ENCODE measurements at places on chromosomes 16 and 17.

- DNase-seq, result no peak
Observed at GRCh38 chr17:83014297-83014696, 65.1 kb upstream of the METRNL start.

DNA sequence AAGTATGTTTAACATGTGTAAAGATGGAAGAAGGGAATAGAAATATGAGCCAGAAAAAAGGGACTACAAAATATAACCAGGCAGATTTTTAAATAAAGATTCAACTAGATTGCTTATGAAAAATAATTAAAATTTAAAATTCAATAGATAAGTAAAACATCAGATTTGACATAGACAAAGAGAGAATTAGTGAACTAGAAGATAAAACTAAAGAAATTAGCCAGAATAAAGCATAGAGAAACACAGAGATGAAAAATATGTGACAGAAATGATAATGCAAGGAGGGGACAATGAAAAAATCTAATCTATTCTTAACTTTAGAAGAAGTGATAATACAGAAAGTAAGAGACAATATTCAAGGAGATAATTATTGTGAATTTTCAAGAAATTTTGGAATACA lies 222.6 kb upstream of the PMFBP1 start:
- DNase-seq, result no peak

GRCh38 chr16:30951750-30952149 lies 2.9 kb downstream of the ORAI3 start:
- no peak for DNase-seq

GRCh38 chr17:6082335-6082734 lies 12.2 kb downstream of the WSCD1 start:
- DNase-seq, result no peak

GRCh38 chr17:37824534-37825485 lies 80.0 kb upstream of the HNF1B start:
- no peak for DNase-seq

DNA sequence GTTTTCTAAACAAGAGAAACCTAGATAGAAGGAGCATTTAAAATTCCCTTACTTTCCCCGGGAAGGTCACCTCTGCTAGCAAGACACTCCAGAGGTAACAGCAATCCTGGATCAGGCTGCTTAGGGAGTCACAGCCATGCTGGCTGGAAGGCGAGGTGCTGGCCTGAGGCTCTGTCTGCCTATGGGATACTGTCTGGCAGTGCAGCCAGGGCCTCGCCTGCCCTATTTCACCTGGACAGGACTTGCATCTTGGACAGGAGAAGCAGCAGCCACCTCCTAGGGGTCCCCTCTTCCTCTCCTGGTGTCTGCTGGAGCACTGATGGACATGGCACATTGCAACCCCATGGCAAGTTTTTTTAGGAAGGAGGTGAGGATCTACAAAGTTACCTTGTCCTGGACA lies 15.1 kb downstream of the FA2H start:
- no peak for DNase-seq

GRCh38 chr16:3832668-3833067 lies 47.8 kb downstream of the CREBBP start:
- no peak for DNase-seq

DNA sequence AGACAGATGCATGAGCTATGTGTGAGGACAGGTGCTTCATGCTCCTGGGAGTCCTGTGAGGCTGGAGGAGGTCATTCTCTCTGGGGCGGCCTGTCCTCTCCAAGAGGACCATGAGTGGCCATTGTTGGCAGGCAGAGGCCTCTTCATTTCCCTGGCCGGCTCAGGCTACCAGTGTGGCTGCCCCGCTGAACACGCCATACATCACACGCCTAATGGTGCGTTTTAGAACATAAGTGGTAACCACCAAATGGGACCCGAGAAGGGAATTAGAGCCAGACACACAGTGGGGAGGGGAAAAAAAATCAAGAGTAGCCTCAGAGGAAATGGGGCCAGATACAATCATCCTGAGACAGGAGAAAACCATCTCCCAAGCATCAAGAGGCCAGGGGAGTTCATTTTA lies 140.0 kb downstream of the SPACA3 start:
- no peak for DNase-seq

Data from AML-193 (cell line).